ENCODE measurements at places on chromosomes 5 and 9.
A peak's percentile ranks its signal among the peaks of the same experiment; 100 is the strongest.

DNA sequence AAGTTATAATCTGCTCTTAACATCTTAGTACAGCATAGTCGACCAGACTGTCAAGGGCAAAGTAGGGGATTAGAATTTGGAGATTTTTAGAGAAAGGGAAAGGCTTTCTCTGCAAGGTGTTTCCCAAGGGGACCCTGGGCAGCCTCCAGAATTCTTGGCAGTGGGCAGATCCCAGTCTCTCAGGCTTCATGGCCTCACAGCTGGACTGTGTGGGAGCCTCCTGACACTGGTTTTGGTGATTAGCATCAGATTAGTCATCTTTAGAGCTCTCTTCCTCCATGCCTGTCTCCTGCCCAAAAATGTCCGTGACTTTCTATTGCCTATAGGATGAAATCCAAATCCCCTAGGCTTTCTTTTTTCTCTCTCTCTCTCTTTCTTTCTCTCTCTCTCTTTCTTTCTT is 370.7 kb downstream of the ZSWIM6 start:
- DNase-seq, result no peak

DNA sequence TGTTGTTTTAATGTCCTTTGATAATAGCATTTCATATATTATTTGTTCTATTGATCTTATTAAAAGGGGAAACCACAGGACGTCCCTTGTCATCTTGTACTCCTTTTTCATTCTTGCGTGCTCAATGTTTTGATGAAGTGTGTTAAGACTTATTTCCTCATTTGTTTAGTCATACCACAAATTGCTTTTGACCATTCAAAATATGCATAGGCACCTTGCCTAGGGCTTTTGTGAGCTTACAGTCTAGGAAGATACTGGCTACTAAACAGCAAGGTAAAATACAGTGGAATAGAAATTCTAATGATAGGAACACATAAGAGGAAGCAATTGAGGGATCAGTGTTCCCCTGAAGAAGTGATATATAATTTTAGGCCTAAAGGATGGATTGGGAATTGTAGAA is 190.3 kb downstream of the WDR70 start:
- DNase-seq, result no peak

- no peak for DNase-seq
Observed at GRCh38 chr5:175328176-175328575, 115.8 kb downstream of the DRD1 start.

DNA sequence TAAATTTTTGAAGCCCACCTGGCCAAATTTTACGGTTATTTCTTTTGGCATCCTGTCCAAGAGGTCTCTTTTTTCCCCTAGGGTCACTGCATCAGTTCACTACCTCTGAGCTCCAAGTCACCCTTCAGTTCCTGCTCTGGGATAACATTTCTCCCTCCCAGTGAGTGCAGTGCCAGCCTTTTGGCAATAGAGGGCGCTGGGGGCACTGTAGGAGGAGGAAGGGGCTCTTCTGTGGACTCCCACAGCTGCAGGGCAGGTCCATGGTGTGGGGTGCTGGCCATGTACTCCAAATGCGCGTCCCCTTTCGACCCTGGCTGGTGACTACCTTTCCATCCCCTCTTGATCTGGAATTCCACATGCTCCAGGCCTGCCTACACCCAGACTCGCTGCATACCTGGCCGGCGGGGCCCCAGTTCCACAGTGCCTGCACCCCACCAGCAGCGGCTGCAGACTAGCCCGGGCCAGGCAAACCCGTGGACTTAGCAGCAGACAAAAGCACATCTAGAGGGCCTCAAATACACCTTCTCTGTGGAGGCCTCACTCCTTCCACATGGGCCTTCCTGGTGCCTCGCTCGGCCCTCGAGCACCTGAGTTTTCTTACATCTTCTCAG is 20.3 kb upstream of the NINJ1 start:
- DNase-seq, result peak; percentile 5

DNA sequence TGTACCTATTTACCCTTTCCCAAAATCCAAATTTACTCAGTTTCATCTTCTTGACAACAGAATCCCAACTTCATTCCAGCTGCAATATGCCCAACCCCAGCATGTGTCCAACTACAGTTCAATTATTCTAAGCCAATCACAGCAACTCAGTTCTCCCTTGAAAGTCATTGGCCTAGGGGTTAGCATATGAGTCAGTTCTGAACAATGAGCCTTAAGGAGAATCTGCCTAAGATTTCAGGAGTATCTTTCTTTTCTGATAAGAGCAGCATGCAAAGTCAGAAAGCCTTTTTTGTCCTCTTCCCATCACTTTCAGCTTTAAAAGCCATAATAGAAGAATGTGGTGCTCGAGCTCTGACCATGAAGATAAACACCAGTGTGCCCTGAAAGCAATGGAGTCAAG is 44.4 kb upstream of the RASGRF2 start:
- DNase-seq, result no peak

- DNase-seq, result no peak
Observed at GRCh38 chr5:126468091-126468490, 44.9 kb downstream of the GRAMD2B start.

DNA sequence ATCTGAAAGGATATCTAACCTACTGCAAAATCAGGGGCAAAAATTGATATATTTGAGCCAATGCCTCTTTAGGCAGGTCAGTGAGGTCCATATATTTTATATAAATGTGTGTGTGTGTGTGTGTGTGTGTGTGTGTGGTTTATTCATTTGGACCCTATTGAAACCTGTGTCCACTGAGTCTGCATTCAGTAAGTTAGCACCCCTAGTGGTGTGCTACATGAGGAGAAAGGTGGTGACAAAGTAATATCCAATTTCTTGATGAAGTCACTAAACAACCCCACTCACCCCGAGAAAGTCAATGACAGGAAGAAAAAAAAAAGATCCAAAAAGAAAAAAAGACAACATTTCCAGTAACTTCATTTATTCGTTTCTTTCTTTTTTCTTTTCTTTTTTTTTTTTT is 4.1 kb downstream of the FBXW11 start:
- no peak for DNase-seq

GRCh38 chr5:33742181-33742580 is 149.6 kb downstream of the ADAMTS12 start:
- DNase-seq, result no peak

- DNase-seq, result no peak
Observed at GRCh38 chr5:73892806-73893205, 266.8 kb downstream of the ARHGEF28 start.

- no peak for DNase-seq
Observed at GRCh38 chr9:12748016-12748415, 26.8 kb upstream of the LURAP1L start.

DNA sequence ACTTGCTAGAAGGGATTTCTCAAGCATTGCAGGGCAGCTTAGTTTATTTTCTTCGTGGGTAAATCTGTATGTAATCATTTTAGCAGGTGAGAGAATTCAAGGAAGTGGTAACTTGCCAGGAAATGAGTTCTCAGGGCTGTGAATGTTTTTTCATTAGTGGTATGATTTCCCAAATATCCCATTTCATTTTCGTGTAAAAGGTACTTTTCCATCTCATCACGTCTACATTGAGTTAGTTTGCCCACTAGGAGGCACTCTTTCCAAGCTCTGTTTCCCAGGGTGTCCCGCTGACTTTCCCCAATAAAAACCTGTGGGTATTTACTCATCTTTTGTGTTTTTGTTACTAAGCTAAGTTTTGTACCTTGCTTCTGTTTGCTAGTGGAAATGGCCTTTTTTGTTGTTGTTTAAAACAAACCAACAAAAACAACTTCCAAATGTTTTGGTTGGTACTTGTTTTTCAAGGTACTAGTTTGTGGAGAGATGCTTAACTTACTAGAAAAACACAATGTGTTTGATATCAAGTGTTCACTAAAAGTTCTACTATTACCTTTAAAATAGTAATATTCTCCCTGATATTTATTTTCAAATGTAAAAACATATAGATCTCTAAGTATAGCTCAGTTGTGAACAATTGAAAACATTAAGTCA is 373.6 kb downstream of the ADGRV1 start:
- no peak for DNase-seq
